ENCODE measurements at places on chromosomes 13 and 19.
A peak's percentile ranks its signal among the peaks of the same experiment; 100 is the strongest.

GRCh38 chr19:50481351-50482149 is 4.9 kb upstream of the GARIN5A start:
- no peak for DNase-seq

DNA sequence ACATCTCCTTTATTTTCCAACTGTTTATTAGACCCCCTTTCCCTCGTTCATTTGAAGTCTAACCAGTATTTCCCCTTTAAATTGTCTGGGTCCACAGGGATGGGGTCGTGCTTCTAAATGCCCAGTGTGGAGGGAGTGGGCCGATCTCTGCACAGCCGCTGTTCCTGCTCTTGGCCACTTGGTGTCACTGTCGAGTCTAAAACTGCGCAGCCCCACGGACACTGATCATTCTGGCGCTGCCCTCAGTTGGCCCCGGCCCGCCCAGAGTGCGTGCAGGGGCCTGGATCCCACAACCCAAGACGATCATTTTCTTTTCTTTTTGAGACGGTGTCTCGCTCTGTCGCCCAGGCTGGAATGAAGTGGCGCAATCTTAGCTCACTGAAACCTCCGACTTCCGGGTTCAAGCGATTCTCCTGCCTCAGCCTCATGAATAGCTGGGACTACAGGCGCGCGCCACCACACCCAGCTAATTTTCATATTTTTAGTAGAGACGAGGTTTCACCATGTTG is 12.0 kb downstream of the WDR88 start:
- peak; percentile 18 for DNase-seq

DNA sequence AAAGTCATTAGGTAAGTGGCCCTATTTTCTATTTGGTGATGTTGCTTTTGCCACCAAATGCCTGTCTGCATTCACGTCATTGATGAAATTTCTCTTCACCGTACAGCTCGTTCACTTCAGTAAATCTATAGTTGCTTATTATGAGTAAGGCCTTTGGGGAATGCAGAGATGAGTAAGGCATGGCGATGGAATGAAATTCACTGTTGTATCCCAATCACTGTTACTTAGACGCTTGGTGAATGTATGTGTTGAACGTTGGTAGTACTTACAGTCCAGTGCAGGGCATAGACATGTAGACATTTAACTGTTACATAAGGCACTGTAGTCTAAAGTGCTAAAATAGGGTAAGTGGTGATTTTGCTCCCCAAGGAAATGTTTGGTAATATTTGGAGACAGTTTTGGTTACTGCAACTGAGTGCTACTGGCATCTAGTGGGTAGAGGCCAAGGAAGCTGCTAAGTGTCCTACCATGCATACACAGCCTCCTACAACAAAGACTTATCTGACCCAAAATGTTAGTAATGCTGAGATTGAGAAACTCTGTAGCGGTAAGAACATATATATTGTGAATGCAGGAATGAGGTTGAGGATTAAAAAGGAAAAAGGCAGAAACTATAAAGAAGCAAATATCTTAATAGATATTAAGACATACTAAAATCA is 5.8 kb downstream of the AKAP11 start:
- DNase-seq, result no peak

DNA sequence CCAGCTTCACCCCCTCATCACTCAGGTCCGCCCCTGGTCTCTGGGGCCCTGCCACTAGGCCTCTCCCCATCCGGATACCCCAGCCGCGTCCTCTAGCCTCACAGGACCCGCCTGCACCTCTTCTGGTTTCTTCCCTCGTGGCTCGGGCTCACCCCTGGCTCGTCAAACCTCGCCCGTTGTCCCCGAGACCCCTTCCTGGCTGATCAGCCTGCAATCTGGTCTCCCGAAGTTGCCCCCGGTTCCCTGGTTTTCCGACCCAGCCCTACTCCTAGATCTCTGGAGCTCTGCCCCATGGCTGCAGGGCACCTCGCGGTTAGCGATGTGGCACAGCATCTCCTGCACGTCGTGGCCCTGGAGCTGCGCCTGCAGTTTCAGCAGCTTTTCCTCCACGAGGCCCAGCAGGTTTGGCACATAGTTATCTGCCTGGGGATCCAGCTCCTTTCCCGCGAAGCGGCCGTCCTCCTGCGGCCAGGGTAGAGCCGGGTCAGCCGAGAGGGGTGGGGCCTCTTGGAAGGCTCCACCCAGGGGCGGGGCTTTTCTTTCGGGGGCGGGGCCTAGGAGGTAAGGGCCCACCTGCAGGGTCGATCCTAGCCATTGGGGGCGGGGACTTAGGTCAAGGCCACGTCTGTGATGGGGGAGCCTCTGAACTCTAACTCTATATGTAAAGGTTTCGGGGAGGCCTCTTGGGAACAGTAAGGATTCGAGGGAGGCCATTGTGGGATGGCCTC is 2.4 kb upstream of the RGL3 start:
- DNase-seq, result peak; percentile 12

DNA sequence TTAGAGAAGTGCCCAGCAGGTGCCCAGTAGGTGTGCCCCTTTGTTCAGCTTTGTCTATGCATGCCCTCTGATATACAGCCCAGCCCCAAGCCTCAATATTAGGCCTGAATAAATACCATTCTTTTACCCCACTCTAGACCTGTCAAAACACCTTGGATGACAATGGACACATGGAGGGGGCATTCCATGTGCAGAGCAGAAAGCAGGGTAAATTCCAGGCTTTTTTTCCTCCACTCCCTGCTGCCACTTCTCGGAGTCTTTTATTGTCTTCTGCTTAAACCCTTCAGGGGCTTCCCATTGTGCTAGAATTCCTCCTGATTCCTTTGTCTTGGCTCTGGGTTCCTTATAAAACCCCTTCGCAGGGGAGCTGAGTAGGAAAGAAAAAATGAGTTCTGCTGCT is 5.8 kb upstream of the FRY start:
- DNase-seq, result no peak

DNA sequence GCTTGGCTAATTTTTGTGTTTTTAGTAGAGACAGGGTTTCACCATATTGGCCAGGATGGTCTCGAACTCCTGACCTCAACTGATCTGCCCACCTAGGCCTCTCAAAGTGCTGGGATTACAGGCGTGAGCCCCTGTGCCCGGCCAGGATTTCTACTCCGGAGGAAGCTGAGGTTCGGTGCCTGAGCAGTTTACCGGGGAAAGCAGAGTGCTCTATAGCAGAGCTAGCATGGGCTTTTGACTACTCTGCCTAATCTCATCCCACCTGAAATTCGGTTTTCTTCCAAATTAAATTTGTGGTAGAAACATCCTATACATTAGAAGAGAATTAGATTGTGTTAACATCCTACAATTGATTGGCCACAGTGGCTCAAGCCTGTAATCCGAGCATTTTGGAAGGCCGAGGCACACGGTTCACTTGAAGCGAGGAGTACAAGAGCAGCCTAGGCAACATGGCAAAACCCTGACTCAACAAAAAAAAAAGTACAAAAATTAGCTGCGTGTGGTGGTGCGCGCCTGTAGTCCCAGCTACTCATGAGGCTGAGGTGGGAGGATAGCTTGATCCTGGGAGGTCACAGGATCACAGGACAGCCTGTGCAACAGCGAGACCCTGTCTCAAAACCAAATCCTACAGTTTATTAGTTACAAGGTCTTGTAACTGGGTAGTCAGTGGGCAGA is 1.6 kb downstream of the RPL13A start:
- DNase-seq, result no peak

GRCh38 chr19:367561-367960 is 23.0 kb upstream of the MIER2 start:
- DNase-seq, result no peak

DNA sequence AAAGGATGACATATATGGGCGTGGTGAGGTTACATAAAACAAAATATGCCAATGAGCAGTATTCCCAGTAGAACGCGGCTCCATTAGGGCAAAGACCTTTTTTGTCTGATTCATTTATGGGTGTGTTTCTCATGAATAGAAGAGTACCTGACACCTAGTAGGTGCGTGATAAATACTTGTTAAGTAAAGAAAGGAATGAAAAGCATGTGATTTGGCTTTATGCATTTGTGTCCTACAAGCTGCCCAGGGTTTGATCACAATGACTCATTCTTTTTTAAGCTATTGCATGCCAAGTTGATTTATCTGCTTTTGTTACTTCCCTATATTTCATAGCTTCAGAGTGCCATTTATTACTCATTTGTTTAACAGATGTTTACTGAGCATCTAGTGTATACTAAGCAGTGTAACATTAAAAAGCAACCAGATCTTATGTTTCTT is 19.1 kb upstream of the KCTD4 start:
- DNase-seq, result no peak

DNA sequence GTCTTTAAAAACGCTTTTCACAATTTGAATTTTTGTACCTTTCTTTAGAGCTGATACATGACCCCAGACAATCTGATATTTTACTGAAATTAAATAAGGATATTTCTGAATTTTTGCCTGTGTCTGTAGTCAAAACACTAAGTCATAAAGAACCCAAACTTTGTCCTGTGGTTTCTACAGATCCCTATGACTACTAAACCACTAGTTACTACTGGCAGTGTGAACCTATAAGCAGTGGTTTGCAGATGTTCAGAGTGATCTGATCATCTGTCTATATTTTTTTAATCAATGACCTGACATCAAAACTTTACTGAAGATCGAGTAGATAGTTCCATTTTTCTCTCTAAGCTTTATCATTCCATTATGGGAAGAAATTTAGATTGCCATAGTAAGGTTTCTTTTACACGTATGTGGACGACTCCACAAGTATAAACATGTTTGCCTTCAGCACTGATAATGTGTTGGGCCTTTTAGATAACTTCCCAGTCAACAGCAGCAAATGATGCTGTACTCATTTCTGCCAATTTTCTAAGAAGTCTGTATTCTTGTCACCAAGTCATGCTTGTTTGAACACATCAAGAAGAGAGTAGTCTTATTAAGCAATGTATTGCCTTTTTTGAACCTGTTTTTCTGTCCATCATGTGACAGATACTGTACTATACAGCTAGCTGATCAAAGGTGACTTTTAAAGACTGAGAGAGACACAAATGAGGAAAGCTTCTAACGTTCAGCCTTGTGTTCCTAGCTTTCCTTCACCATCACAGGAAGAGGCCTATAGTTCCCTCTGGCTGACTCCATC is 21.8 kb downstream of the POLR1D start:
- DNase-seq, result no peak

- no peak for DNase-seq
These were observed at the start of gene TNFSF11 for GRCh38 chr13:42574011-42574410. Gene TNFSF11, plus strand, starts transcription at chr13:42574152. Its CDS starts 152 bp downstream, at chr13:42574304.

DNA sequence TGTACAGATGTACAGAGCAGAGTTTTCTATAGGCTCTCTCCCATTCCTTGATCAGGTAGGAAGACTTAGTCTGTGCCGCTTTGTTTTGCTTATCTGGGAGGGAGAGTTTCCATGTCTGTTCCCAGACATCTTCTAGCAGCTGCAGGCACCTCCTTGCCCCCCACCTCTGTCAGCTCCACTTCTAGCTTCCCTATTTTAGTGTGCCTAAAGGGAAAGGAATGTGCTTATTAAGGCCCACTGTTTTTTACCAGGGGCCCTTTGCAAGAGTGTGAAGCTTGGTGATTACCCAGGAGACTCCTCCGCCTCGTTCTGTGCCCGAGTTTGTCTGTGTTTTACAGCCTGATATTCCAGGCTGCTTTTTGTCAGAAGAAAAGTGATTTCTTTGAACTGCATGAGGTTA is 1984.4 kb downstream of the OLFM4 start:
- no peak for DNase-seq

GRCh38 chr13:29436291-29436690 is 159.2 kb downstream of the SLC7A1 start:
- DNase-seq, result no peak

DNA sequence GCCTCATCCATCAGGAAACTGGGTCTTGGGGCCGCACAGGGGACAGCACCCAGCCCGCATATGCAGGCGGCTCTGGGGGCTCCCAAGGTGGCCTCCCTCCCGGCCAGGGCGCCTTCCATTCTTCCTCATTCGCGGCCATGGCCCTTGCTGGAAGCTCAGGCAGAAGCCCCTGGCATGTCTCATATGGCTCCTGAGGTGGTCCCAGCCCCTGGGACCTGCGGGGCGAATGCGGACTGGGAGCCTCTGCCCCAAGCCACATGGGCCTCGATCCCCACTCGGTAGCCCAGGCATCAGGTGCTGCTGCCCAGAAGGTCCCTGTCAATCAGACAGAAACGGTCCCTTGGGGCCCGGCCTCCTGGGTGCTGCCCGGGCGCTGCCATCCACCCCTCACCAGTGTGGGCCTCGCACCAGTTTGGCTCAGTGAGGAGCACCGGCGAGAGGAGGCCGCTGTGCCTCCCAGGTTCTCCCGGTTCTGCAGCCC is 301.6 kb downstream of the TEX29 start:
- DNase-seq, result no peak

- DNase-seq, result no peak
These were observed 7.4 kb upstream of the SIGLEC11 start for GRCh38 chr19:49968279-49968922.

GRCh38 chr19:47309608-47310007 is at the start of gene C5AR1:
Gene C5AR1, plus strand, starts transcription at chr19:47309861. Its CDS starts 35 bp downstream, at chr19:47309896.
- no peak for DNase-seq

GRCh38 chr13:113776231-113777125 is 17.5 kb downstream of the TMEM255B start:
- DNase-seq, result no peak

GRCh38 chr19:33408538-33409434 is 35.3 kb downstream of the CEBPG start:
- DNase-seq, result no peak

- DNase-seq, result no peak
These were observed 574 bp upstream of the GPX4 start for GRCh38 chr19:1103132-1103707.

DNA sequence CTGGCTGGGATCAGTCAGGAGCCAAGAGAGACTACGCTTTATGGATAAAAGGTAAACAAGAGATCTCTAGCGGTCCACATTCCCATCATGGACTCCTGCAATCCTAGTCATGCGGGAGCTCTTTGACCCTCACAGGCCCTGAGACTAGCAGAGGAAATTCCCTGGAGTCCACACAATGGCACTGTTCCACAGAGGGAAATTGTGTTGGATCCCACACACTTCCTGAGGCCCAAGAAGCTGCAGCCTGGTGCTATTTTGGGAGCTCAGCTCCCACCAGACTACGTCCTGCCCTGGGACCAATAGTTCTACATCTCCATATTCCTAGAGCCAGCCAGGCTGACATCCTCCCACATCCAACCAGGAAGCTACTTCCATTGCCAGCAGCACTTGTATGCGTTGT is 2358.4 kb downstream of the PCDH9 start:
- no peak for DNase-seq

GRCh38 chr13:95858286-95859075 is 181.5 kb downstream of the DNAJC3 start:
- DNase-seq, result no peak

- DNase-seq, result no peak
These were observed 58.0 kb downstream of the TBC1D4 start for GRCh38 chr13:75423946-75424345.

- no peak for DNase-seq
These were observed 127.2 kb upstream of the GJB6 start for GRCh38 chr13:20359335-20359734.

- no peak for DNase-seq
These were observed 9.8 kb downstream of the ZNF229 start for GRCh38 chr19:44438441-44438840.

DNA sequence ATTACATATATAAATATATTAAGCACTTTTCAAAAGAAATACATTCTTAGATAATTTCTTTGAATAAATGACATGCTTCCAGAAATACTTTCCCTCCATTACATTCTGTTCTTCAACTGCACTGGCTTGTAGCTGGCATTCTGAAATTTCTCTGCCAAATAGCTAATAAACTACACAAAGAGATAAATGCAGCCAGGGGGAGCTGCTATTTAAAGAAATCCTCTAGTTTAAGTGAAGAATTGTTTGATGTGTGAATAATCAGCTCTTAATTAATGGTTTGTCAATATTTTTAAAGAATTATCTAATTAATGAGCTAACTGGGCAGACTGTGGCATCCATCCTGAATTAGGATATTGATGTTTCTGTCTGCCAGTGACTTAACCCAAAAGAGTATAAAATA is 30.7 kb downstream of the SLC7A1 start:
- no peak for DNase-seq

Data from stimulated activated CD8-positive, alpha-beta memory T cell treated with anti-CD3 and anti-CD28 coated beads, Interleukin-4, amount 100 ng/mL, for 4 hours (primary cell).